ENCODE measurements at places on chromosomes 13 and 19.

- peak; percentile 26 for DNase-seq
These were observed 3.7 kb upstream of the SIN3B start for GRCh38 chr19:16825312-16826052.

- DNase-seq, result no peak
These were observed 81.7 kb upstream of the SLC10A2 start for GRCh38 chr13:103147961-103148360.

GRCh38 chr13:51978796-51979556, 32.3 kb downstream of the ATP7B start:
- DNase-seq, result no peak

DNA sequence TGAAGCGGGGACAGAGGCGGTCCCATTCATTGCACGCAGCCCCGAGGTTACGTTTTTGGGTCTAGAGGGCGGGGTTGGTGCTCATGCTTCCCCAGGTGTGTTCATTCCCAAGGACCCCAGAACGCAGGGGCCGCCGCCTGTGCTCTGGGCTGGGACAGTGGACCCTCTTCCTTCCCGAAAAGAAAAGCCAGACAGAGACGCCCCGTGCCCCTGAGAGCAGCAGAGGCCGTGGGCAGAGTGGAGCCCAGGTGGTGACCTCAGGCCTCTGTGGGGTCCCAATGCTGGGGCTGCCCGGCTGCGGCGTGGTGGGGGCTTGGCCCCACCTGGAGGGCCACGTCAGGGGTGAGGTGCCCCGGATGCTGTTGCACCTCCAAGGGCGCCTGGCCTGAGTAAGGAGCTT, 15.4 kb downstream of the SGTA start:
- DNase-seq, result no peak

- DNase-seq, result no peak
These were observed 132.3 kb downstream of the LIG4 start for GRCh38 chr13:108083056-108083455.

- DNase-seq, result no peak
These were observed 17.1 kb downstream of the DPF1 start for GRCh38 chr19:38206928-38207327.

DNA sequence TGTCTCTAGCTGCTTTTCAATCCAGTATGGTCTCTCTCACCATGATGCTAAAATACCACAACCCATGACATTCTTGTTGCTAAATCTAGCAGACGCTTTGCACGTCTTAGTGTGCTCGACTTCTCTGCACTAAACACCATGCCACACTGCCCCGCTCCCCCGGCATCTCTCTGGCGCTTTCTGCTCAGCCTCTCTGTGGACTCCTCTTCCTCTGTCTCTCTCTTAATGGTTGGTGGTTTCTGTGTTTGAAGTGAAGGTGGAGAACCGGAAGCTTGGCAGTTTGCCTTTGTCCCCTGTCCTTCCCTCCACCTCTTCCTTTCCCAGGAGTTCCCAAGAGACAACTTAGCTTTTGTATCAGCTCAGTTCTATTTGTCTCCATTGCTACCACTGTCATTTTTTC, 8.8 kb downstream of the ERCC5 start:
- DNase-seq, result no peak

- no peak for DNase-seq
These were observed 60.3 kb upstream of the SPATA13 start for GRCh38 chr13:24100188-24100587.

DNA sequence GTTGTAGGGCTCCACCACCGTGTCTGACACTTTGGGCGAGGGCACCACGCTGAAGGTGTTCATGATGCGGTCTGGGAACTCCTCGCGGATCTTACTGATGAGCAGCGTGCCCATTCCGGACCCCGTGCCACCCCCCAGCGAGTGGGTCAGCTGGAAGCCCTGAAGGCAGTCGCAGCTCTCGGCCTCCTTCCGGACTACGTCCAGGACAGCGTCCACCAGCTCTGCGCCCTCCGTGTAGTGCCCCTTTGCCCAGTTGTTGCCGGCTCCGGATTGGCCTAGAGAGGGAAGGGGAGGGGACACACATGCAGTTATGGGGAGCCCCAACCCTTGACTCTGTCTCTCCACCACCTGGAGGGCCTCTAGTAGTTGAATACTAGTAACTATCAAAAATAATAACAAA, 6.2 kb downstream of the TUBB4A start:
- DNase-seq, result no peak

- no peak for DNase-seq
These were observed 12.8 kb downstream of the LILRA1 start for GRCh38 chr19:54606230-54606629.

GRCh38 chr13:80038371-80038770, 302.6 kb downstream of the SPRY2 start:
- DNase-seq, result no peak

DNA sequence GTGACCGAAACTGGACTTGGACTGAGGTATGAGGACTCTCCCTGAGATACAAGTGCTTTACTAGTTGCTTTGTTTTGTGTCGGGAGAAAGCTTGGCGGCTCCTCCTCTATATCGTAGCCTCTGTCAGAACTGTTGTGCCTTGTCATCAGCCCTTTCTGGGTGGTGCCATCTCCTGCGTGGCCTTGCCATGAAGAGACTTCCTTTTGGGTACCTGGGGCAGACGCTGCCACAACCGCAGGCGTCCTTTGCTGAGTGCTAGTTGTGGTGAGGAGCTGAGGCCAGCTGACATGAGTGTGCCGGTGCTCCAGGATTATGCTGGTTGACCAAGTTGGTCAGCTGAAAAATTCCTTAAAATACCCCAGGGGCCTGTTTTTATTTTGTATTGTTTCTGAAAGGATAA, 124.5 kb downstream of the AKAP11 start:
- DNase-seq, result no peak

DNA sequence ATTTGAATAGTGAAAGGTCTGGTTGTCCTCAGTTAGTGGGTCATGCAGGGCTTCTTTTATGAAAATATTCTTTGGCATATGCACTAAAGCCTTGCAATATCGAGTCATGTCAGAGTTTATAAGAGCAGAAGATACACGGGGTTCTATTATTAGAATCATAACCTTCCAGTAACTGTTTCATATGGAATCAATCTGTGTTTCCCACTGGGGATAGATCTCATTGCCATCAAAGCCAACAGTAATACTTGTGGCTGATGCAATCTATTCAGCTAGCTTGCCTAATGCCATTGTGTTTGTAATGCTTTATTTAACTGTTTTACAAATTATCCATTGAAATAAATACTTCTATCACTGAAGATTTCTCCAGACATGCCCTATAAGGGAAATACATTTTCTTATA, 746.9 kb upstream of the PCDH9 start:
- peak; percentile 22 for DNase-seq

Data from brain pericyte (primary cell).